ENCODE measurements at places on chromosomes 4 and X. TPM values are rescaled to one million over a fixed set of nuclear protein-coding genes. Genes with fewer than 3 reads are reported as not detected.

GRCh38 chrX:43016021-43016420, 238.1 kb upstream of the PPP1R2C start:
- no peak for DNase-seq

- no peak for DNase-seq
Measured at GRCh38 chrX:71541210-71542022, 8.5 kb downstream of the OGT start.

MAGEA12 gene
- total RNA-seq, result not detected

MAGEB1 gene
- total RNA-seq, result not detected

GRCh38 chr4:138963412-138963811, 52.2 kb upstream of the NOCT start:
- no peak for DNase-seq

DNA sequence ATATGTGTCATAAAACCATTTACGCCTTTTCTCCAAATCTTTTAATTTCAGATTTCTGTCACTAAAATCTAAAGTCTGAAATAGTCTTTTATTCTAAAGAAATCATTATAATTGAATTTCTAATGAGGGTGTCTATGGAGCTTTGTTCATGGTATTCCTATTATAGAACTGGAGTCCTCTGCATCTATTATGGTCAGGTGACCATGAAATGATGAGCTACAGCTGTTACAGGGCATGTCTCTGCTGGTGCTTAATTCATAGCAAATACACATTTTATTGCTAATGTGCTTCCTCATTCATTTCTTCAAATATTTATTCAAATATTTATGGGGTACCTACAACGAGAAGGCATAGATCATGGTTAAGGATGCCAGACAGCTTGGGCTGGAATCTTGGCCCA, 126.1 kb downstream of the NAA11 start:
- no peak for DNase-seq

FHL1 gene
- 8,382 TPM for total RNA-seq

- no peak for DNase-seq
Measured at GRCh38 chr4:1247864-1248244, 1.1 kb downstream of the CTBP1 start.

- peak; percentile 47 for DNase-seq
Measured at GRCh38 chr4:16969696-16970135, 71.3 kb upstream of the LDB2 start.

Measured in psoas muscle (tissue), 8 donors.